ENCODE measurements at places on chromosomes 12 and 14. TPM values are rescaled to one million over a fixed set of nuclear protein-coding genes. Genes with fewer than 3 reads are reported as not detected.

ART4 gene
- not detected for total RNA-seq

RNU4-1 gene
- total RNA-seq: 3,997 TPM

RNASE4 gene
- total RNA-seq: 1.0 TPM

DNA sequence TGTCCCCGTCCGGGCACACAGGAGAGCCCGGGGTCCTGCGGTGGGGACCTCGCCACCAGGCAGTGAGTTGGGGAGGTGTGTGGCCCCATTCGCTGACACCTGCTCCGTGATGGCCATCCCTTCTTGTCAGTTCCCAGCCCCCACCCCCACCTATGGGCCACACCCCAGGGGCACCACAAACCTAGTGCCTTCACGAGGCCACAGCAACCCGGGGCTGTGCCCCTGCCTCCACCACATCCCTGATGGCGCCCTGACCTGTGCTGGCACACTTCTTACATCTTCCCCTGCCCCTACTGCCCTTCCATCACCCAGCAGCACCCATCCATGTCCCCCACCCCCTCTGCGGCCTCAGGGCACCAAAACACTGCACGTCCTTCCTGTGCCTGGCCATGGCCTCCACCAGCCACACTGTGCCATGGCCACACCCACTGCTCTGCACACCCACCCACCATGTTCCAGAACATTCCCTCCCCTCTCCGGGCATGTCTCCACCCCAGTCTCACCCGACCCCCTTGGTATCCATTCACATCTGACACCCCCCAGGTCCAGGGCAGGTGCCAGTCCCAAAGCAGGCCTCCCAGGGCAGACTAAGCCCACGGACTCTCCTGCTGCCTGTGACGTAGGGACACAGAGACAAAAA is 24.4 kb downstream of the JAG2 start:
- no peak overlapping the region for H3K4me3 ChIP-seq
- no peaks in the 10 kb centered on the region for H3K27me3 ChIP-seq
- no peak overlapping the region for H3K27ac ChIP-seq
- H3K4me1 ChIP-seq: no peaks in the 10 kb centered on the region
- DNase-seq: no peak

DNA sequence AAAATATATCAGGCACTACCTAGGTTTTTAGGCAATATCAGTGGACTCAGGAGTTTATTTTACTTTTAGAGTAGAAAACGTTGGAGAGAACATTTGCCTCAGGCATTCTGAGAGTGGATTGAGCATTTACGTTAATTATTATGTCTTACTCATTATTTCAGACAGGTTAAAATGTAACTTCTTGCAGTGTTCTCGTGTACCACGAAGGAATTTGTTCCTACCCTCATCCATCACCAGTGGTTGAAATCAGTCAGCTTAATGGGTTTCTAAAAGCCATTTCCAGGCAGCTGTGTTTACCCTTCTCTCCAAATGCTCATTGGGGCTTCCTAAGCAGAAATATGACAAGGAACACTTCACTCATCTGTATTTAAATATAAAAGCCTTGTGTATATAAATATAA is 9.1 kb upstream of the LDHB start:
- H3K27me3 ChIP-seq: peaks cover 27% of the 10 kb centered on the region
- H3K36me3 ChIP-seq: no peaks in the 10 kb centered on the region
- DNase-seq: no peak
- no peak overlapping the region for H3K4me3 ChIP-seq

Measured in activated B cell treated with CpG ODN at 0.5 μM for 24 hours (primary cell).